ENCODE measurements at places on chromosomes 16 and 17.
A peak's percentile ranks its signal among the peaks of the same experiment; 100 is the strongest.

DNA sequence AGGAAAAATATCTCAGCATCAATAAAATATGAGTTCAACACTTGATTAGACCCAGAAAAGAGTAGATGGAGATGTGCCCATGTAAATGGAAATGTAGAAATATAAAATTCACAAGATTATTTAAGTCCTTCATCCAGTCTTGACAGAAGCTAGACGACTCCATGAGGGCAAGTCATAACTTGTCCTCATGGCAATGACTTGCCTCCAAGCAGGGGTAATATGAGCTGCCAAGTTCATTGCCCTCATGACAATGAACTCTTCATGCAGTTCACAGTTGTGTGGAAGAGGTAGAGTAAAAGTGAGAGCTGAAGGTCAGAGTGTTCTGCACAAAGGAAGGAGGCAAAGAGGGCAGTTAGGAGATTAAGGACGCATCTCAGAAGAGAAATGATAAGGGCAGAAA is 22.3 kb downstream of the CDH11 start:
- DNase-seq = no peak

- no peak for DNase-seq
These were observed at the start of gene CD300H for GRCh38 chr17:74567397-74567796. Gene CD300H (minus strand): TSS chr17:74567509.

DNA sequence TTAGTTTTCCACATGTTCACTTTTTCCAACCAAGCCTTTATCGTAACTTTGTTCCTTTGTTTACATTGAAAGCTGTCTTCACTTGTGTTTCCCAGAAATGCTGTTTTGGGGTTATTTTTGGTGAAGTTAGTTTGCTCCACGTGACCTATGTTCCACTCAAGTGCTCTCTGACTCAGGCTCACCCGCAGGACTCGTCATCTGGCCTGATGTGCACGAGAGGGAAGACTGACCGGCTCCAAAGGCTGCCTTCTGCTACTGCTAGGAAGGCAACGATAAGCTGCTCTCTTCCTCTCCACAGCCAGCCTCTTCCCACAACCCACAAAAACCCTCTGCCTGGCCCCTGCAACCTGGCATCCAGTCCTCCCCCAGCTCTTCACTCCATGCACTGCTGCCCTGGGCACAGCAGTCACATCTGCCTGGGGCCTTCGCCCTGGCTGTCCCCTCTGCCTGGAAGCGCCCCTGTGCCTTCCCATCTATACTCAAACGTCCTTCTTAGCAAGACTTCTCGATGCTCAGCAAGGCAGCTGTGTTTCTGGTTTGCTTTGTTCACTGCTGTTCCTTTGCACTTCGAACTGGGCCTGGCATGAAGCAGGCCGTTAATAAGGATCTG is 28.0 kb downstream of the ZCCHC14 start:
- peak; percentile 65 for DNase-seq

GRCh38 chr17:35666070-35666469 is 65.4 kb upstream of the RASL10B start:
- DNase-seq = no peak

DNA sequence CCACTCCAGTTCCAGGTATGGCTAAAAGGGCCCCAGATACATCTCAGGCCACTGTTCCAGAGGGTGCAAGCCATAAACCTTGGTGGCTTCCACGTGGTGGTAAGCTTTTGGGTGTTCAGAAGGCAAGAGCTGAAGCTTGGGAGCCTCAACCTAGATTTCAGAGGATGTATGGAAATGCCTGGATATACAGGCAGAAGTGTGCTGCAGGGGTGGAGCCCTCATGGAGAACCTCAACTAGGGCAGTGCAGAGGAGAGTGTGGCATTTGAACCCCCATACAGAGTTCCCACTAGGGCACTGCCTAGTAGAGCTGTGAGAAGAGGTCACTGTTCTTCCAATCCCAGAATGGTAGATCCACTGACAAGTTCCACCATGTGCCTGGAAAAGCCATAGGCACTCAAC is 267.3 kb downstream of the SLC39A11 start:
- DNase-seq = no peak

DNA sequence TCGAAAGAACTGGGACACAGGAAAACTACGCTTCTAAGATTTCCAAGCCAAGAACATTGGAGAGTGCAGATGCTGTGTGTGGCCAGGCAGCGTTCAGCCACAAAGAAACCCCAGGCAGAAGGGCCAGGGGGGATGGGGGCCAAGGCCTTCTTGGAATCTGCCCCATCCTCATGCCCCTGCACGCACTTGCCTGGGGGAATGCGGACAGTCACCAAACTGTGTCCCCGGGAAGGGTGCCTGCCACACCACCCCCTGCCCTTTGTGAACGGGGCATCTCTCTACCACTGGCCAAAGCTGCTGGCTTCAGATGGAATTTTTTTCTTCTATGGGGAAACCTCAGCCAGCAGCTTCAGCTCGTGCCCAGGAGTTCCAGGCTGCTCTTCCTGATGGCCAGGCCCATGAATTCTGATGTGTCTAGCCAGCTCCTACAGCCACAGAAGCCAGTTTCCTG is 32.0 kb upstream of the DNAH17 start:
- no peak for DNase-seq

DNA sequence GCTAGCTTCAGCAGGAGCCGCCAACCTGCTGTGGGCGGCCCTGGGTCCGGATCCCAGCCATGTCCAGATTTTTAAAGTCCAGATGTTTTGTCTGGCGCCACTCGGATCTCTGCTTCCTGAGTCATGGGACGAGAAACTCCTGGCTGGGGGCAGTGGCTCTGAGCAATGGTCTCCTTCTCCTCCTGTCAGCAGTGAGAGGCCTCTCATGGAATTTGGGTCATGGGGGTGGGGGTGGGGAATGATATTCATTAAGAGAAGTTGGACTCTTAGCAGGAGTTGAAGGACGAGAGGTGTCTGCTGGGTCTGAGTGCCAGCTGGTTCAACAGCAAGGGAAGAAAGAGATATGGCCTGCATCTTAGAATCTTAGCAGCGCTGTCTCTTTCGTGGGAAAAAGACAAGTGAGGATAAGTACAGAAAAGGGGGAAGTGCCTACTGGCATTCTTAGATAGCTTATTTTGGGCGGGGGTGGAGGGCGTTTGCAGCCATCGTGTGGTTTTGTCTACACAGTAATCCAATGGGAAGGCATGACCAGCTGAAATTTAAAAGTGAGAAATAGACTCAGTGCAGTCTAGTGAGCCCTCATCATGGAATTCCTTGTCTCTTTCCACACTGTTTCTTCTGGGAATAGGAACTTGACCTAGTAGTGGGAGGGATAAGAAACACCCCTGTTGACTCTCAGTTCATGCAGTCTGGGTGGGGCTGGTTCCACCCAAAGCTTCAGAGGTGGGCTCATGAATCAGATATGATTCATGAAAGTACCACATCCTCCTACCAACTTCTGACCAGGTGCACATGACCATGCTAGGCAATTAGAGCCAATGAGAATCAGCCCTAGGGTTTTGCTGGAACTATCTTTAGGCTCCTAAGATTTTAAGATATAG is 80.5 kb downstream of the MYH13 start:
- DNase-seq = no peak

DNA sequence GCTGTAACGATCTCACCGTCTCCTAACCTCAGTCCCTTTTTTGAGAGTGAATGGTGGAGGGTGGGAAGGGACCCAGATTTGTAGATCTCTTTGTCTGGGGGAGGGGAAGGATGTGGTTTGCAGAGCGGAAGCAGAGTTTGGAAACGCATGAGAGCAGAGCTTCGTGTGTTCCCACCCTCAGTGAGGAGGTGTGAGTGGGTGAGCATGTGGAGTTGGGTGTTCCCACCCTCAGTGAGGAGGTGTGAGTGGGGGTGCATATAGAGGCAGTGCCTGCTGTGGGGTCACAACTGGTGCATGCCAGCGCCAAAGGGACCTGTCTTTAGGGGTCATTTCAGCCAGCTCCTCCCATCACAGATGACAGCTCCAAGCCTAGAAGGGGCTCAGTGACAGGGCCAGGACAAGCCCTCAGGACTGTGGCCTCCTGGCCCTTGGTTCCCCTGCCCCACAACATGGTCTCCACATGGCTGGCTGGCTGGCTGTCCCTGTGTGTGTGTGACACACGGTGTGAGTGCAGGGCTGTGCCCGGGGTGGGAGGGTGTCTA is 1.8 kb upstream of the CISD3 start:
- peak; percentile 89 for DNase-seq

DNA sequence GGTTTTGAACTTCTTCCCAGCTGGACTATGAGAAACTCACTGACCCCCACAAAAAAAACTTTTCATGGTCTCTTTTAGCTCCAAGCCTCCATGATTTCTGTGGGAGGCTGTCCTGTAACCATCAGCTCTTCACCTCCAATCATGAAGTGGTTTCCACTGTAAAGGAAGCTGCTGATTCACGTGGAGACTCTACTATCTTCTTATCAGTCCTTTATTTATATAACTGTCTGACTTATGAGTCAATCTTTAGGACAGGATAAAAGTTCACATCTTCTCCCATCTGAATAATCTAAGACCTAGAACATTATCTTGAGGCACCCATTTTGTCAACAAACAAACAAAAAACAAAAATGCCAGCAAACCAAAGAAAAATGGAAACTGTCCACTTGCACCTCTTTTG is 409.9 kb downstream of the SLC39A11 start:
- no peak for DNase-seq

DNA sequence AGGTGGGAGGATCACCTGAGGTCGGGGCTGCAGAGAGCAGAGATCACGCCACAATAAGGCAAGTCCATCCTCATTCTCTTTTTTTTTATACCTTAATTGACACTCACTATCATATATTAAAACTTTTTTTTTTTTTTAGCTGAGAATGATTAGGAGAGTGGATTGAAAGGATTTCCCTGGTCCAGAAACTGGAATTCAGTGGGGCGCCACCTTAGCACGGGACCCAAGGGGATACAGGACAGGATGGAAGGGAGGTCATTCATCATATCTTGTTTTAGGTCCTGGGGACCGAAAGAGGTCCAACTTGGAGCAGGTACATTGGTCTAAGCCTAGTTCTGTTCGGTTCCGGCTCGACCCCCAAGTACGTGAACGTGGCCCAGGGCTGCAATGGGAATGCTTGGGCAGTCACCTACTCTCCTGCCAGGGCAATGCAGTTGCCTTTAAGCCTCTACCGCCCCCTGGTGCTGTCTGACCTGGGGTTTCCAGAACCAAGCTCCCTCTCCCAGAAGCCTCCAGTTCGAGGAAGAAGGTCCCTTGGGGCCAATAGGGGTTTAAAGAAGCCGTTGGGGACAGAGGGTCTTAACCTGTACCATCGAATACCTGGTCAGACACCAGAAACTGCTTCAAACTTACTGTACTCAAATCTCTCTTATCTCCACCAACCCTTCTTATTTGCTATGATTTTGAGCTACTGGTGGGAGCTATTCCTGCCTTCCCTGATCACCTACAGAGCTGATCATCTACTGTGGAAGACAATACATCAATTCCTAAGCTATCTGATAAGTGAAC is 19.9 kb upstream of the GPATCH8 start:
- peak; percentile 16 for DNase-seq

DNA sequence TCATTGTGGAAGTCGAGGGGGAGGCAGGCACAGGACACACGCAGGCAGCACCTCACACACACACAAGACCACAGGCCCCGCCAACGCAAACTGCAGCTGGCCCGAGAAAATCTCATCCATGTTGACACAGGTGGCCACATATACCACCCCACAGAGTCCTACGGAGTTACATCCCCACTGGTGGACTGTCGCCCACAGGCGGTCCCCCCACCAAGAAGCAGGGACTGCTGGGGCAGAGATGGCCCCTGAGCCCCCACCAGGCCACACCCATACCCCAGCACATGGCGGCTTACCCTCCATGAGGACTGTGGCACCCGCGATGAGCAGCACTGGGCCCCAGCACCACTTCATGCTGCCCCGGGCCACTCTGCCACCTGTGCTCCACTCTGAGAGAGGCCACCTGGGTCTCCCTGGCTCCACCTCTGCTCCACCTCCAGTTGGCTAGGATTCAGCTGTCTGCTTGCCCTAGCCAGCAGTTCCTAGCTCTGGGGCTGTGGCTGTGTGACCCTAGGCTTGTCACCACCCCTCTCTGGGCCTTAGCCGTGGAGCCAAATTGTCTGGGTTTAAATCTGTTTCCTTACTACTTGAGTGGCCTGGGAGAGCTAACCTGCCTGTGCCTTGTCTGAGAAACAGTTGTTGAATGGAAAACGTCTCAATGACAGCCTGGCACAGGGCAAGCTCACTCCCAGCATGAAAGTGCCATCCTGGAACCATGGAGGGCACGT is at the start of gene PRSS53:
PRSS53 (minus strand) TSS at position 485 of the 725 bp plus-strand sequence; CDS start at position 351, 134 bp downstream.
- DNase-seq = no peak

DNA sequence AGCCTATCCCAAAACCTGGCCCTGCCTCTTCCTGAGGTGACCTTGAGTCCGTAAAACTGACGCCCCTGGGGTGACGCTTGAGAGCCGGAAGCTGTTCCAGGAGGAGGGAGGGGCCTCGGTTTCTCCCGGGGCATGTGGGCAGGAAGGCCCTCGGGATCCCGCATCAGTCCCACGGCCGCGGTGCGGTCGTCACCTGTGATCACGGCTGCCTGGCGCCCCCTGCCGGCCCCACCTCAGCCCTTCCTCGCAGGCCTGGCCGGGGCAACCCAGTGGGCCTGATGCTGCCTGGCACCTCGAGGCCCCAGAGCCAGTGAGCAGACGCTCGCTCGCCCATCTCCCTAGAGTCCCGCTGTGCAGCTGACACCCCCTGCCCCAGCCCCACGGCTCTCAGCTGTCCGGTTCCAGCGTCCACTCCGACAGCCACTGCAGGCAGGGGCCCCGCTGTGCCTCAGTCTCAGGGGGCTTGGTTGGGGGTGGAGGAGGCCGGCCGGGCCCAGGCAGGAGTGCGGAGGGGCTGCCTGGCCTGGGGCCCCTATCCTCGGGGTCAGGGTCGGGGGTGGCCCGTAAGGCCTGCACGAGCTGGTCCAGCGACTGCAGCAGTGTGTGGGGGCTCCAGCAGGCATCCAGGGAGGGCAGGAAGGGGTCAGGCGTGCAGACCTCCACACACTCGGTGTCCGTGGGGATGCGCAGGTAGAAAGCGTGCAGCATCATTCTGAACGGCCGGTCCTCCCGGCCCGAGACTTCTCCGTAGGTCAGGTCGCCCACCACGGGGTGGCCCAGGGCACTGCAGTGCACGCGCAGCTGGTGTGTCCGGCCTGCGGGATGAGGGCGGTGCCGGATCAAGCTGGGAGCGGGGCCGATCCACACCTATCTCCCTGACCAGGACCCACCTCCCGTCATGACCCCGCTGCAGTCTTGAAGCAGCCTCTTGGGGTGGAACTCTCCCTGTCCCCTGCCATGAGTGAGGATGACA is 2.3 kb downstream of the RPUSD1 start:
- DNase-seq = peak; percentile 61

DNA sequence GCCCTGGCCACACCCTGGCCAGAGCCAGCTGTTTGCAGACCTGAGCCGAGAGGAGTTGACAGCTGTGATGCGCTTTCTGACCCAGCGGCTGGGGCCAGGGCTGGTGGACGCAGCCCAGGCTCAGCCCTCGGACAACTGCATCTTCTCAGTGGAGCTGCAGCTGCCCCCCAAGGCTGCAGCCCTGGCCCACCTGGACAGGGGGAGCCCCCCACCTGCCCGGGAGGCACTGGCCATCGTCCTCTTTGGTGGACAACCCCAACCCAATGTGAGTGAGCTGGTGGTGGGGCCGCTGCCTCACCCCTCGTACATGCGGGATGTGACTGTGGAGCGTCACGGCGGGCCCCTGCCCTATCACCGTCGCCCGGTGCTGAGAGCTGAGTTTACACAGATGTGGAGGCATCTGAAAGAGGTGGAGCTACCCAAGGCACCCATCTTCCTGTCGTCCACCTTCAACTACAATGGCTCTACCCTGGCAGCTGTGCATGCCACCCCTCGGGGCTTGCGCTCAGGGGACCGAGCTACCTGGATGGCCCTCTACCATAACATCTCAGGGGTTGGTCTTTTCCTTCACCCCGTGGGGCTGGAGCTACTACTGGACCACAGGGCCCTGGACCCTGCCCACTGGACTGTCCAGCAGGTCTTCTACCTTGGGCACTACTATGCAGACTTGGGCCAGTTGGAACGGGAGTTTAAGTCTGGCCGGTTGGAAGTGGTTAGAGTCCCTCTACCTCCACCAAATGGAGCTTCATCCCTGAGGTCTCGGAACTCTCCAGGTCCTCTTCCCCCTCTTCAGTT is 578 bp downstream of the AOC2 start:
- no peak for DNase-seq
